GM12865 (cell line): ENCODE measurements at places on chromosomes 6 and 20.

GRCh38 chr20:650954-651353 is 2.0 kb downstream of the SRXN1 start:
- DNase-seq: no peak

DNA sequence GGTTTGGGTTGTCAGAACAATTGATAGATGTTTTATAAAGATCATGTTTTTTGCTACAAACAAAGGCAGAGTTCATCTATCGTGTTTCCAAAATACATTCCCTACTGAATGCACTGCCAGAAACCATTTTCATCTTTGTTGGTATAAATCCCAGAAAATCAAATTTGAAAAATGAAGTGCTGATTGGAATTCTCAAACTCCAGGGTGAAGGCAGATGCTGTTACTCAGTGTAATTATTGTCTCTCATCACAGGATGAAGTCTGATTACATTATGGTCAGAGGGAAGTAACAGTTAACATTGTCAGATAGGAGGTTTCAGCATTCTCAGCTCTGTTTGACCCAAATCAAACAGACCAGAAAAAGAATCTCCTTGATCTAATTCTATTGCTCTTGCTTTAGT is 198.4 kb upstream of the KCNK16 start:
- DNase-seq: no peak

- DNase-seq: no peak
Measured at GRCh38 chr6:42095094-42095493, 44.8 kb downstream of the TAF8 start.

DNA sequence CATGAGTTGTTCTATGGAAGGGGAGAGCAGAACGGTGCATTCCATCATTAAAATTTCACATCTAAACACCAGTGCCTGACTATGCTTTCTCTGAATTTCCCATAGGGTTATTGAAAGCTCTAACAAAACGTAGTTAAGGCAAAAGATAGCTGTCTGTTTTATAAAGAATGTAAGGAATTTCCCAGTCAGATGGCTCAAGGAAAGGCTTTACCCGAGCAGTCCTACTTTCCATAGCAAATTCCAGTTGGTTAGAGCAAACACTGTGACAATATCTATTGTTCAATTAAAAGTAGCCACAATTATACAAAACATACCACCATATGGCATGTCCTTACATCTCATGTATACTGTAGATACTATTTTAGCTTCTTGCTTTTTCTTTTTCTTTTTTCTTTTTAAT is 1059.5 kb upstream of the FLRT3 start:
- DNase-seq: no peak

GRCh38 chr20:2798095-2798805 is 2.2 kb downstream of the CPXM1 start:
- no peak for DNase-seq

GRCh38 chr6:96716221-96716620 is 121.1 kb downstream of the GPR63 start:
- no peak for DNase-seq

- no peak for DNase-seq
Measured at GRCh38 chr6:11433860-11434259, 103.7 kb upstream of the TMEM170B start.

DNA sequence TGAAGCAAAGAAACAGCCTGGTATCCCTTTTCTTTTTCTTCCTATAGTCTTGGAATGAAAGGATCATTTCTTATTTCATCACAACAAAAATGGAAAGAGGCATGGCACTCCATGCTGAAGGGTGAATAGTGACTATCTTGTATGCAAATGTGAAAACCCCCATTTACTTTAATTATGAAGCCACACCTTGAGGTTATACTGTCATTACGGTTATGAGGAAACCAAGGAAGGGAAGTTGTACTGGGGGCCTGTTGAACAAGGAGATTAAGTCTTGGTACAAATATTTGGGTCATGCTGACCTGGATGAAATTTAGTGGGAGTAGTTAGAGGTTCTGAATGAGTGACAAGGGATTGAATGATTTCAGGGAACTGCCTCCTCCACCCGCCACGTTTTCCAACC is 8.7 kb upstream of the STXBP5 start:
- DNase-seq: no peak

DNA sequence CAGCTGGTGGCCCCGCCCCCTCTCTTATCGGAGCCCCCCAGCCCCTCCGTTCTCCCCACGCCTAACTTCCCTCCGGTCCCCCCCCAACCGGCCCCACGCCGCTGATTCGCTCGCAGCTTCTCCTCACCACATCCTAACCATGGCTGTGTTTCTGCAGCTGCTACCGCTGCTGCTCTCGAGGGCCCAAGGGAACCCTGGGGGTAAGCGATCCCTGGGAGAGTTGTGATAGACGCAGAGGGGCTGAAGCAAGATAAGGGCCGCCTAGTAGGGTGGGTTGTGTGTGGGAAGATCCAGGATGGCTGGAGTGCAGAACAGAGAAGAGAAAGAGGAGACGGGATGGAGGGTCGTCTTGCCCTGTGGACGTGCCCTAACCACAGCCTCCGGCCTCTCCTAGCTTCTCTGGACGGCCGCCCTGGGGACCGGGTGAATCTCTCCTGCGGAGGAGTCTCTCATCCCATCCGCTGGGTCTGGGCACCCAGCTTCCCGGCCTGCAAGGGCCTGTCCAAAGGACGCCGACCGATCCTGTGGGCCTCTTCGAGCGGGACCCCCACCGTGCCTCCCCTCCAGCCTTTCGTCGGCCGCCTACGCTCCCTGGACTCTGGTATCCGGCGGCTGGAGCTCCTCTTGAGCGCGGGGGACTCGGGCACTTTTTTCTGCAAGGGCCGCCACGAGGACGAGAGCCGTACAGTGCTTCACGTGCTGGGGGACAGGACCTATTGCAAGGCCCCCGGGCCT is at the start of gene MPIG6B:
TSS of gene MPIG6B (plus strand) at position 129 of the 735 bp plus-strand sequence. CDS start at position 140, 11 bp downstream.
- DNase-seq: no peak

- DNase-seq: no peak
Measured at GRCh38 chr6:42694586-42694985, 27.8 kb downstream of the PRPH2 start.

DNA sequence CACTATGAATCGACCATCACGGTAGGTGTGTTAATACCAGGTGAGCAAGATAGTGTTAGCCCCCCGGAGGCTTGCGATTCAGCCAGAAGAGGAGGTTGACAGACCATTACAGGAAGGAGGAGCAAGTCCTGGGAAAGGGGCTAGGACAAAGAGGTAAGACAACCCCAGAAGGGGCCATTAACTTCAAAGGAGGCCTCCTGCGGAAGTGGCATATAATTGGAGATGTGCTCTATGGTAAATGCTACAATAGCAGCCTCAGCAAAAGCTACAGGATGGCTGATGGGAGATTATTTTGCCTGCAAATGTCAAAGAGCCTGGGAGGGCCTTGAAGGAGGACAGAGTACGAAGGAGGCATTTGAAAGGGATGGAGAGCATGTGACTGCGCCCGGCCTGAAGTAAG is 108.6 kb upstream of the CITED2 start:
- no peak for DNase-seq

DNA sequence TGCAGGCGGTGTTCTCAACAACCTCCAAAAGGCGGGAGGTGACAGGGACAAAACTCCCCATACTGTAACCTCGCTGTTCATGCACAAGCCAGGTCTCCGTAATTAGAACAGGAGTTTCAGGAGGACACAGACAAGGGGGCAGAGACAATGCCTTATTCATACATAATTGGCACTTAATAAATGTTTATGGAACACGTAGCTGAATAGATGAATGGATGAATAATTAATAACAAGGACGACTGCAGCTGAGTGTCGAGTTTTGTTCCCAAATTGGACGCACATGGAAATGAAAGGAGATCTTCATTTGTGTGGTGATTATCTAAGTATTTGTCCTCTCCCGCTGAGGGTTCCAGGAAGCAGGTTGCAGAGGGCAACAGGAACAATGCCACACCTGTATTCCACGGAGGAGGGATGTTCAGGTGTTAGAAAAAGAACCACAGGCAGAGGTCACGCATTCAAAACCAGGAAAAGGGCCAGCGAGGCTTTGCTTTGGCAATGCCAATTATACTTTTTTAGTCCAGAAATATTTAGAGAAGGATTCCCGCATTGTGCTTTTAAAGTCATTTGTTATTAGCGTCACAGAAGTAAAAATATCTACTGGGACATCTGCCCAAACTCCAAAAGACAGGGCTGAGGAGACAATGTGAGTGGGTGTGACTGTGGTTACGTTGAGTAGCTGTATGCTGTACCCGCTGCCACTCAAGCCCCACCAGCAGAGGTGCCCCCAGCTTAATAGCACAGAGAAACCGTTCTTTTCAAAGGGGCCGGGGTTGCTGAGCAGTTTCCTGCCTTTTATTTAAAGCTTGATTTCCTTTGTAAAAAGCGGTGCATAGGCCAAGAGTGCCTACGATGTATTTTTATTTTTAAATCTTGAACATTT is 123.3 kb downstream of the PXDC1 start:
- DNase-seq: no peak

DNA sequence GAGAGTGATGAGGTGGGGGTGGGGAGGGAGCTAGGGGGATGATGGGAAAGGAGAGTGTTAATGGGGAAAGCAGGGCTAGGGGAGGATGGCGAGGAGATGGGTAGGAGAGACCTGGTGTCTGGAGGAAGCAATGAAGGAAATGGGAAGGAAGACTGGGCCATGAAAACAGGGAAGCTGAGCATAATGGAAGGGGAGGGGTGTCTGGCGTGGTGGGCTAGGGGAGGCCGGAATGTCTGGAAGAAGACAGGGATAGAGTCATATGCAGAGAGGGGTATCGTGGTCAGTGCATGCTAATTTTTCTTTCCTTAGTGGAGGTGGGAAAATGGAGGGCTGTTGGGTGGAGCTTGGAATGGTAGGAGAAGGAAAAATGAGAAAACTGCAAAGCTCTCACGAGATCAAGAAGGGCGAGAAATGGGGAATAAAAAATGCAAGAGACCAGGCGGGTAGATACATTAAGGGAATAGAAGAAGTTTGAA is 423 bp downstream of the KLHDC3 start:
- no peak for DNase-seq

DNA sequence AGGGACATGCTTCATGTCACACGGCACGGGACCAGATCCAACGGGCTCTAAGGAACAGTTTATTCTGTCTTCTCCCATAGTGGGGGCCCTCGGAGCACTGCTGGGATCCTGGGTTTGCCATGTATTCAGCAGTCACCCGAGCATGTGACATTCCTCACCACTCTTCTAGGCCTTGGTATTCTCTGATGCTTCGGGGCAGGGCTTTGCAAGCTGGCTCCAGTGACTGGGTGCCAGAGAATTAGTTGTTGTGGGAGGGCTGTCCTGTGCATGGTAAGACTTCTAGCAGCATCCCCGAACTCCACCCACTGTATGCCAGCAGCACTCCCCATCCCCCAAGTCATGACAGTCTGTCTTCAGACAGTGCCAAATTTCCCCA is 5.4 kb downstream of the CCN5 start:
- DNase-seq: no peak

DNA sequence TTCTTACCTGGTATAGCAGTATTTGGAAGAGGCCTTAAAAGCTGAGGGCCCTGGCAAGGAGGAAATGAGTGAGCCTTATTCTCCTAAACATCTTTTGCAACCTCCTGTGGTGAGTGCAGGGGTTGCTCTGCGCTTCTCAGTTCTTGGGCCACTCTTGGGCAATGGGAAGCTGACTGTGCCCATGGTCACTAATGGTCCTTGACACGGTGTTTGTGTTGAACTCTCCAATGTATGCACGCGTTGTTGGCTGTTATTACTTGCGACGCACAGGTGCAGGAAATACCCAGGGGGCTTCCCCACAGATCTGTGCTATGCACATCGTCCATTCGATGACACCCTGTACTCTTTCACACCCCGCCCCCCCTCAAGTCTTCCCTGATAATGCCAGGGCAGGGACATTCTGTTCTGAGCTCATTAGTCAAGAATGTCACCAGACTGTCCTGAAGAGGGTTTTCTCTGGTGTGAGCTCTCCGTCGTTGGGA is 79.7 kb downstream of the EDN1 start:
- peak; percentile 87 for DNase-seq

- DNase-seq: no peak
Measured at GRCh38 chr6:159095616-159096015, 50.8 kb upstream of the TAGAP start.

DNA sequence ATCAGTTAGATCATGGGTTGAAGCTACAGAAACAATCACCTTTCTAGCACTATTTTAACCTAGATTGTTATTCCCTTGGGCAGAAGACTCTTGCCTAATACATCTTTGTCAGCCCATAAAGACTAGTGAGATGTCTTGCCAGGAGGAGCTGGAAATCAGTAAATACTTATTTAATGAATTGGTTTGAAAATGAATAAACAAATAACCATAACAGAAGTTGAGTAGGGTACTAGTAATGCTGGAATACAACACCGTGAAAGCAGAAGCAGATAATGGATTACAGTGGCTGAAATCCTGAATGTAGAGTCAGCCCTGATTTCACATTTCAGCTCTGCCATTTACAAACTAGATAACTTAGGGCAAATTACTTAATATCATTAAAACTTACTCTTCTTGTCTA is 236.1 kb downstream of the PACRG start:
- DNase-seq: no peak

GRCh38 chr6:167973148-167973885 is 24.2 kb upstream of the KIF25 start:
- no peak for DNase-seq

DNA sequence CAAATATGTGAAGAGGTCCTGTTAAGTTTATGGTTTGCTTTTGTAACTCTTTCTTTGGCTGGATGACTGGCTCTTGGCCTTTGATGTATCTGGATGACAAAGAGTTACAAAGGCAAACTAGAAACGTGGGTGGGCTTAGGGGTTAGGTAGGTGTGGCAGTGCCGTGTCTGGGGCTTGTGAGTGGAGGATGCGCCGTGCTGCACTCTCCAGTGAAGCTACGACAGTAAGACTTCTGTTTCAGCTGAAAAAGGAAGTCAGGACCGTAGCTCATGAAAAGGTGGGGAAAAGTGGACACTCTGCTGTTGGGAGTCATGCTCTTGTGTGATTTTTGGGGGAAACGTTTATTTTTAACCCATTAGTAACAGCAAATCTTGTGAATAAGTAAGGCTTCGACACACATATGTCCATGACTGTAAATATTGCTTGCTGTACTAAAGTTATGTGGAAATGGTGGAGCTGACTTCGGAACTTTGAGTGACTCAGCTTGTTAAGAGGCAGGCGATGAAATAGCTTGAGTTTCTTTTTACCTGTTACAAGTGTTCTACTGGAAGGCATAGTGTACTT is 45.6 kb downstream of the DUSP22 start:
- DNase-seq: no peak

- DNase-seq: no peak
Measured at GRCh38 chr20:58651559-58651945, 469 bp downstream of the STX16 start.

- DNase-seq: peak; percentile 13
Measured at GRCh38 chr6:73511796-73512195, 9.0 kb downstream of the EEF1A1 start.

GRCh38 chr6:15781890-15782289 is 119.1 kb upstream of the DTNBP1 start:
- DNase-seq: no peak

- peak; percentile 70 for DNase-seq
Measured at GRCh38 chr6:136723780-136724179, 68.5 kb downstream of the MAP3K5 start.
